ENCODE measurements at places on chromosomes 4 and X.

DNA sequence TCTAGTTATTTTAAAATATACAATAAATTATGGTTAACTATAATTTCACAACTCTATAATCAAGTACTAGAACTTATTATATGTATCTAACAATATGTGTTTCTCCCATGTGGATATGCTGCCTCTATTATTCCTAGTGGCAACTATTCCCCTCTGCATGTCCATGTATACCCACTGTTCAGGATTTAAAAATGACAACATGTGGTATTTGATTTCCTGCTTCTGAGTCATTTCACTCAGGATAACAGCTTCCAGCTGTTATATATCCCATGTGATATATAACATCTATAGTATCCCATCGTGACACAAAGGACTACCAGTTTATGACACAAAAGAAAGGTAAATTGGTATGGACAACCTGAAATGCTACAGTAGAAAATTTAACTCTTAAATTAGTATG, 167.4 kb upstream of the TACR3 start:
- no peak for DNase-seq

GRCh38 chrX:134654398-134655012, 3.8 kb downstream of the PLAC1 start:
- DNase-seq: no peak

- DNase-seq: no peak
These were observed 73.5 kb upstream of the EMCN start for GRCh38 chr4:100591161-100591876.

DNA sequence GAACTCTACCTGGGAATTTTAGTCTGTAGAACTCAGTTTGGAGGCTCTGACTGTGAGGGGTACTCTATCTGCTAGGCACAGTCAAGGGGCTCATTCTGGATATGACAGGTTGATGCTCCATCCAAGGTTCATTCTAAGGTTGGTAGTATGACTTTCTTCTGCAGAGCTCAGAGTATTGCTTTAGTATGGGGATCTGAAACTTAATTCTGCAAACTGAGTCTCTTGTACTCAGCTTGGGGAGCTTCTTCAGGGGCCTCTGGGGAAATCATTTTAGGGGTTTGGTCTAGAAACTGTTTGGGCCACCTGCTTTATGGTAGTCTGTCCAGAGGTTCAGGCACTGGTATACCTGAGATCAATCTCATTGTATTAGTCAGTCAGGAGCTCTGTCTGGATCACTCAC, 9.7 kb upstream of the TSR2 start:
- DNase-seq: no peak

DNA sequence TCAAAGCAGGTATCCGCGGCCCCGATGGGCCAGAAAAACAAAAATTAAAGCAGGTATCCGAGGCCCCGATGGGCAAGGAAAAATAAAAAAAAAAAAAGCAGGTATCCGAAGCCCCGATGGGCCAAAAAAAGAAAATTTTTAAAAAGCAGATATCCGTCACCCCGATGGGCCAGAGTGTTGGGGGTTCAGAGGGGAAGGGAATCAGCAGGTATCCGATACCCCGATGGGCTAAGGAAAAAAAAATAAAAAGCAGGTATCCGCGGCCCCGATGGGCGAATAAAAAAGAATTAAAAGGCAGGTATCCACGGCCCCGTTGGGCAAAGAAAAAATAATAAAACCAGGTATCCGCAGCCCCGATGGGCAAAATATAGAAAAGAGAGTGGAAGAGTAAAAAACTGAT, 289.0 kb downstream of the CHIC1 start:
- no peak for DNase-seq

GRCh38 chr4:93063325-93063724, 759.6 kb downstream of the GRID2 start:
- no peak for DNase-seq

- no peak for DNase-seq
These were observed 1016.5 kb downstream of the SH3BGRL start for GRCh38 chrX:82218361-82218760.

- no peak for DNase-seq
These were observed 452.0 kb downstream of the SPRY1 start for GRCh38 chr4:123848606-123849005.

DNA sequence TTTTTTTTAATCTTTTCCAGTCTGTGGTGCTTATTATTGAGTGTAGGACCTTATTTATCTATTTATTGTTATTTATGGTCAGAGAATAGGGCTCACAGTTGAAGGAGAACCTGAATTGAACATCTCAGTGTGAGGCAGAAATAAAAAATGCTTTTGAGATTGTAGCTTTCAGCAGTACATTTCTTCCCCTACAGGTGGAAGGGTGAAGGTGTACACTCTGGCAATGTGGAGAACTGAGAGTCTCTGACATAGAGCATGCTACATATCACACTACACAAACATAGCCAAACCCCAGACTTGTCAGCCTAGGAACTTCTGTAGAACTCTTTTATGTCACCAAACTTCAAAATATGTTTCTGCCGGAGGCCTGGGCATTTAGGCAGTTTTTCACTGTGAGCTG, 140.2 kb downstream of the STIM2 start:
- DNase-seq: no peak

GRCh38 chr4:48268956-48269860, at the start of gene TEC:
TEC (minus strand) TSS chr4:48269838; CDS start chr4:48228614, 41,224 bp downstream.
- DNase-seq: peak; percentile 6

GRCh38 chrX:15194146-15194545, 75.7 kb downstream of the ASB9 start:
- DNase-seq: no peak

DNA sequence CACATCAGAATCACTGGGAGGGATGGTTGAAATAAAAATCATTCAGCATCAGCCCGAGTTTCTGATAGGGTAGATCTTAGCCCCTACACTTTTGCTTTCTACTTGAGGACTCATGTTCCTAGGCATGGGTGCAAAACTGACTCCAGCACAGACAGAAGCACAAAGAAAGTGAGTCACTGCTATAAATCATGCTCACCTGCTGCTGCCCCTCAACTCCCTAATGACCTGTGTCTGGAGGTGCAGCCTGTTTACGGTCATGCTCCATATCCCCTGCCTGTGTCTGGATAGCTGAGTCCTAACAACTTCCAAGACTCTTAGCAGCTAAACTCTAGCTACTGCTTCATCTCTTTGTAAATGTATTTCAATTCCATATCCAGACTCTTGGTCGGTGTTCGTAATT, 57.8 kb downstream of the ADGRA3 start:
- no peak for DNase-seq

- DNase-seq: no peak
These were observed 14.4 kb downstream of the VGLL1 start for GRCh38 chrX:136546371-136546781.

- no peak for DNase-seq
These were observed 252.0 kb upstream of the SLC7A11 start for GRCh38 chr4:138494116-138494515.

DNA sequence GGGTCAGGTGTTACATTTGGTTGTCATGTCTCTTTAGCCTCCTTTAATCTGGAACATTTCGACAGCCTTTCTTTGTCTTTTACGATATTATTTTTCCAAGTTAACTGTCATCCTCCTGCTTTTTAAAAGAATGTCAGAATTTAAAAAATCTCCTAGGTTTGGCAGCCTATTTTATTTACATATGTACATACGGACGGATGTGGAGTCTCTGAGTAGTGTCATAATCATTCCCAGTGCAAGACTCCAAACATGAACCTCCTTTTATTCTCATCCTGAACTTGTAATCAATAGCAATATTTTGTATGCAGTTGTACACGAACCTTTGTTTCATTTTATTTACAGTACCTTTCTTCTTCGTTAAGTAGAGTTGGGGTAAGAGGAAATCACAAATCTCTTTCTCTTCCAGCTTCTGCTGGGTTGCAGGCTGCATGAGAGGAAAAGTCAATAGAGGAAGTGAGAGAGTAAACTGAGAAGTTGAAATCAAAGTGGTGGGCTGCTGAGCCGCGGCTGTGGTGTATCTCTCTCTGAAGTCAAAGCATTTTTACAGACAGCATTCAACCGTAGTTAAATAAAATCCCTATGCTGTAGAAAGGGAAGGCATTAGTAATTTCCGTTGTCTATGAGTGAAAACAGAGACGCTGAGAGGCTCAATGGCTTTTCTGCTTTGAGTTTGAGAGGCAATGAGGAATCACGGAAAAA, 53.9 kb upstream of the RPS6KA3 start:
- DNase-seq: no peak

GRCh38 chrX:63434206-63434605, 83.1 kb upstream of the SPIN4 start:
- DNase-seq: no peak

DNA sequence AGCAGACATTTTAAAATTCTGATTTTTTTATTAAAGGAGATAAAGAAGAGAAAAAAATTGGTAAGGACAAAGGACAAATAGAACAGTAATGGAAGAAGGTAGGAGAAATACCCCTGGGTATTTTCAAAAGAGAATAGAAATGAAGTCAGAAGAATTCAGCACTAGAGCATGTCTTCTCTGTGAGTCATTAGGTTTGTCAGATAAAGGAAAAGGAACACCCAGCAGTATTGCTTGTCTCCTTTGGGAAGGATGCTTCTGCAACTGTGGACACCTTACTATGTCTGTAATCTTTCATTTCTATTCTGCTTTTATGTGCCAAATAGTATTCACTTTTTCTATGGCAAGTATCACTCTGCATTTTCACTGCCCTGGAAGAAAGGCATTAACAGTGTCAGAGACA, 24.0 kb upstream of the PCDH7 start:
- no peak for DNase-seq

DNA sequence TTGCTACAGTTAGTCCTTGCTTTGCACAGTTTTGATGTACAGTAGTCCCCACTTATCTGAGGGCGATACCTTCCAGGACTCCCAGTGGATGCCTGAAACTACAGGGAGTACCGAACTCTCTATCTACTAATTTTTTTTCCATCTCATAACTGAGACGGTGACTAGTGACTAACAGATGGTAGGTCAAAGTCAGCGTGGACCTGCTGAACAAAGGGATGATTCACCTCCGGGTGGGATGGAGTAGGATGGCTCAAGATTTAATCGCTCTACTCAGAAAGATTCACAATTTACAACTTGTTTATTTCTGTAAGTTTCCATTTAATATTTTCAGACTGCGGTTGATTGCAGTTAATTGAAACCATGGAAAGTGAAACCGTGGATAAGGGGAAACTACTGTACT, 655.8 kb downstream of the ZNF674 start:
- DNase-seq: no peak

- DNase-seq: no peak
These were observed 40.2 kb upstream of the NHSL2 start for GRCh38 chrX:71870208-71871098.

DNA sequence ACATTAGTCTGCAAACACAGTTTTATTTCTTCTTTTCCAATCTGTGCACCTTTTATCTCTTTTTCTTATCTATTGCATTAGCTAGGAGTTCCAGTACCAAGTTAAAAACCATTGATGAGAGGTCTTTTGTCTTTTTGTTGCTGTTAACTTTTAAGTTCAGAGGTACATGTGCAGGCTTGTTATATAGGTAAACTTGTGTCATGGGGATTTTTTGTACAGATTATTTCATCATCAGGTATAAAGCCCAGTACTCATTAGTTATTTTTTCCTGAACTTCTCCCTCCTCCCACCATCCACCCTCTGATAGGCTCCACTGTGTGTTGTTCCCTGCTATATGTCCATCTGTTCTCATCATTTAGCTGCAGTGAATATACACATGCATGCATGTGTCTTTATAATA, 349.9 kb downstream of the PDHA2 start:
- no peak for DNase-seq

GRCh38 chrX:98490670-98491069, 1607.0 kb downstream of the RPA4 start:
- no peak for DNase-seq

DNA sequence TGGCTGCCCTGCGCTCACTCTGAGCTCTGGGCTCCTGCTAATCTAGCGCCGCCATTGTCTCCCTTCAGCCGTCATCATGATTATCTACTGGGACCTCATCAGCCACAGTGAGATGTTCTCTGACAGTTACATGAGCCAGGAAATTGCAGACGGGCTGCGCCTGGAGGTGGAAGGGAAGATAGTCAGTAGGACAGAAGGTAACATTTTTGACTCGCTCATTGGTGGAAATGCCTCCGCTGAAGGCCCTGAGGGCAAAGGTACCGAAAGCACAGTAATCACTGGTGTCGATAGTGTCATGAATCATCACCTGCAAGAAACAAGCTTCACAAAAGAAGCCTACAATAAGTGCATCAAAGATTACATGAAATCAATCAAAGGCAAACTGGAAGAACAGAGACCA, 21.8 kb upstream of the PIN4 start:
- no peak for DNase-seq

GRCh38 chr4:101475246-101475645, 127.9 kb upstream of the PPP3CA start:
- no peak for DNase-seq

DNA sequence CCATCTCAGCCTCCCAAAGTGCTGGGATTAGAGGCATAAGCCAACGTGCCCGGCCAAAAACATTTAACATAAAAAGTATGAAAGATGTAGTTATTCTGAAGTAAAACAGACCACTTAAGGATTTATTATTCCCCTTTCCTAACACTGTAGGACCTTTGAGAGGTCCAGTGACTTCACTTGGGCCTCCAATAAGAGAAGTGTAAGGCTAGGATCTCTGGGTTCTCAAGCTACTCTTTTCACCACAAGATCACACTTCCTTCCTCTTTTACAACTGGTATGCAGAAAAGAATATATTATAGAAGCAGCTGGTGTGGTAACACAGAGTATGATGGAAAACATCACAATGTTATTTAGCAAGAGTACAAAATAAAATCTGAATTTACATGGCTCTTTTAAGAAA, 30.2 kb upstream of the CCNG2 start:
- no peak for DNase-seq

- no peak for DNase-seq
These were observed 8.1 kb upstream of the STS start for GRCh38 chrX:7139202-7140081.

GRCh38 chr4:59664771-59665170, 1535.4 kb upstream of the ADGRL3 start:
- DNase-seq: no peak

DNA sequence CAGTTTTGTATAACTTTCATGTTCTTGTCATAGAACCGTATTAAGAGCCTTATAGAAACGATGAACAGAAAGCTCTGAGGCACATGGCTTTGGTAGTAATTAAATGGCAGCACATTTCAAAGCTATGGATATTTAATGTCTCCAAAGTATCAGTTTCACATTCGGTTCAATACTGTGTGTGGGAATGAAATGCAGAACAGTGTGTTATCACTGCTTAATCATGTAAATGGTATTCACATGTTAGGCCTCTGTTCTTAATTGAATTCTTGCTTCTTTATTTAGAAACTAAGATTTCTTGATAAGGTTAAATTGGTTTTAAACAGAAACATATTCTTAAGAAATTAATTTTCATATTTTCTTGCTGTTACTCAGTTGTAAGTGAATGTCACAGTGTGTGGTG, 701.0 kb upstream of the PITX2 start:
- no peak for DNase-seq

DNA sequence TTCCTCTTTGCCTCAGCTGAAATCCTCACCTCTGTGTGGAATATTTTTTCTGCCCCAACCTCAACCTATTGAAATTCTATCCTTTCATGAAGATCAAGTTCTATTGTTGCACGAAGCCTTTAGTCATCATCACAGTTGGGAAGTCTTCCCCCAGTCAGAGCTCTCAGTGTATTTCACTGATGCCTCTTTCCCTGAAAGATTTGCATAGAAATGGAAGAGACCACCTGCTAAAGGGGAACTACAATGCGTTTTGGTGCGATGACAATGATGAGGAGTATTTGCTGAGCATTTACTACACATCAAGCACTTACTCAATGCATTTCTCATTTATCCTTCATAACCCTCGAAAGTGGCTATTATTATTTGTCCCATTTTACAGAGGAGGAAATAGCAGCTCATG, 151.2 kb upstream of the KLF3 start:
- DNase-seq: no peak

- no peak for DNase-seq
These were observed 11.2 kb upstream of the UBA6 start for GRCh38 chr4:67712000-67712625.
